ENCODE measurements at places on chromosomes 11 and 22. TPM values are rescaled to one million over a fixed set of nuclear protein-coding genes. Genes with fewer than 3 reads are reported as not detected.
A peak's percentile ranks its signal among the peaks of the same experiment; 100 is the strongest.

CCDC34 gene
- total RNA-seq, result 3.6 TPM

CREB3L1 gene
- total RNA-seq, result 33.3 TPM

RIMBP3C gene
- total RNA-seq, result 0.29 TPM

FUT4 gene
- 5.6 TPM for total RNA-seq

TMEM151A gene
- total RNA-seq, result 0.36 TPM

FGF4 gene
- not detected for total RNA-seq

DDI1 gene
- not detected for total RNA-seq

TPBGL gene
- total RNA-seq, result not detected

BARX2 gene
- not detected for total RNA-seq

PLAAT2 gene
- total RNA-seq, result not detected

C22orf42 gene
- not detected for total RNA-seq

IGSF9B gene
- total RNA-seq, result 0.36 TPM

OR6A2 gene
- total RNA-seq, result 0.59 TPM

MMP27 gene
- total RNA-seq, result not detected

OR52E6 gene
- total RNA-seq, result 1.4 TPM

CCDC188 gene
- 0.36 TPM for total RNA-seq

PARVG gene
- 1.1 TPM for total RNA-seq

DNA sequence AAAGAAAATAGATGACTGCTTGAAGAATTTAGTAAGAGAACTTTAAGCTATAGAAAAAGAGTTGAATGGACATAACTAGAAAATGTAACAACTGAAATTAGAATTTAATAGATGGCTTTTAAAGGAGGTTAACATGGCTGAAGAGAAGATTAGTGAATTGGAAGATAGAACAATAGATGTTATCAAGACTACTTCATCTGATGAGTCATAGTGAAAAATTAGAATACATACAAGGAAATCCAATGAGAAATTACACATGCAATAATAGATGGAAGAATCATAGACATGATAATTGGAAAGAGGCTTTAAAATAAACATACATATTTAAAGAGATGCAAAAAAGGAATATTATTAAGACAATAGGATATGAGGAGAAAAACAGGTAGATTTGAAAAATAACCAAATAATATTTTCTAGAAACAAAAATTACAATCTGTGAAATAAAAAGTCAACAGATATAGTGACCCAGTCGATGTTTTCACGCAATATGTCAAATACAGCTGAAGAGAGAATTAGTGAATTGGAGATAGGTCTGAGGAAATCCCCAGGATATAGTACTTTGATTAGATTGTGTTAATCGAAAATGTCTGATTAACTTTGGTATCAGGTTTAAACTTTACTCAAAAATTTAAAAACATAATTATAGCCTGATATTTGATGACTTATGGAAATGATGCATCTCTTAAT, 28.2 kb downstream of the CAT start:
- no peak for DNase-seq

- no peak for DNase-seq
Observed at GRCh38 chr11:126596474-126596873, 241.0 kb downstream of the ST3GAL4 start.

DNA sequence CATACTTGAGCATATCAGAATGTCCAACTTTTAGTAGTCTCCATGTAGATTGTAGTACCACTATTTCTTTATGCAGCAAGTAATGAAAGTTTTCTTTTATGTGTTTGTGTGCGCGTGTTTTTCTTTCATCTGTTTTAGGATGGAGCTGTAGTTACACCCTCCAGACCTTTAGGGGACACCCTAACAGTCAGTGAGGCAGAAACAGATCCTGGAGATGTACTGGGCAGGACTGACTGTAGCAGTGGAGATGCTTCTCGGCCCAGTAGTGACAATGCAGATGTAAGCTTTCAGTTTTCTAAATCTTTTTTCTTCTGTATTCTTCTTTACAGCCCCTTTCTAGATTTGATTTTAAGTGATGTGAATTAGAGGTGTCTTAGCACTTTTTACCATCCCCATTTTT, 79.9 kb upstream of the GRIK4 start:
- no peak for DNase-seq

GRCh38 chr11:129374993-129375750, 476 bp upstream of the BARX2 start:
- no peak for DNase-seq

DNA sequence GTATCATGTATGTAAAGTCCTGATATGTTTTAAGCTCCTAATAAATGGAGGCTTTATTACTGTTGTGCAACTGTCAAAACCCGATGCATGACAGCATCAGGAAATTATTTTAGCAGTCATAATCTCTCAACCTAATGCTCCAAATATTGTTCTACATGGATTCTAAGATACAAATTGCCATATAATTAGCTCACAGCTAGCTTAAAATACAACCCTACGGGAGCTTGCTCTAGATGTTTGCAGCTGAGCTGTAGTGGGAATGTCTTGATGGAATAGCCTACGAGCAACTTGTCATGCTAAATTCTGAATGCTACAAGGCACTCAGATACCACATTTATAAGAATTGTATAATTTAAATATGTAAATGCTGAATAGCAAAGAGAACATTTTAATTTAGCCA, 109.8 kb downstream of the STK33 start:
- DNase-seq, result no peak

DNA sequence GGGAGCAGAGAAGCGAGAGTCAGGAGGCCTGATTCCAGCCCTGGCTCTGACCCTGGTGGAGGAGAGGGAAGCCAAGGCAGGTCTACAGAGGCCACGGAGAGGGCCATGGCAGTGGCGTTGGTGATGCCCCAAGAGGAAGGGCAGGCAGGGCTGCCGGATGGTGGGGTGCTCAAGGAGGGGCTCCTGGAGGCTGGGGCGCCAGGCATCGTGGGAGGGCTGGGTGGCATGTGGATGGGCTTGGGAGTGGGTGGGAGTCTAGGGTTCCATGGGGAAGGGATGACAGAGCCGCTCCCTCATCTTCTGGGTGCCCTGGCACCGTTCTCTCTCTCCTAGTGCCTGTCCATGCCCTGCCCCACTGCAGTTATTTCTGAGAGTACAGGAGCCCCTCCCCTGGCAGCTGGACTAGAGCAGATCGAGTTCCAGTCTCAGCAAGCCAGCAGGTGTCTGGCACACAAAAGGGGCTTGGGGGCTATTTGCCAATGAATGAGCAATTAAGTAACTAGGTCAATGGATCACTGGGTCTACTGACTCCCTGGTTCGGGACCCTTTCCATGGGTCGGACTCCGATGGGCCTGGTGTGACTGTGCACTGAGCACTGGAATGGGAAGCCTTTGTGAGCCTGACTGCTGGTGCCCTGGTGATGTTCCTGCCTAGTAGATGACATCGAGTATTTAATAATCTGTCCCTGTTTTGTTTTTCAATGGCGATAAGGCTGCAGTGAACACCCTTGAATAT, 570.0 kb downstream of the TBC1D22A start:
- no peak for DNase-seq

DNA sequence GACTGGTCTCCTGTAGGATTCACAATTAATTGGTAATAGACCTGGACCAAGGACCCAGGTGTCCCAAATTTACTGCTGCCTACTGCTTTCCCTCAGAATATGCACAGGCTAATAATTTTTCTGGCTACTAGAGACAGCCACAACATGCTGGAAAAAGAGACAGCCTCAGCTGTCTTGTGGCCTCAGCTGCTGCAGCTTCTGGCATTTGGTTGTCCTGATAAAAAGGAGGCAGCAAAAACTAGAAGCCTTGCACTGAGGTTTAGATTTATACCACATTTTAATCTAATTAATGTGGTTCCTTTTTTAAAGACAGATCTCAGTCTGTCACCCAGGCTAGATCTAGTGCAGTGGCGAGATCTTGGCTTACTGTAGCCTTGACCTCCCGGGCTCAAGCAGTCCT, 89.8 kb downstream of the BTBD10 start:
- DNase-seq, result no peak

GRCh38 chr11:72727521-72727920, 24.7 kb downstream of the ARAP1 start:
- DNase-seq, result peak; percentile 81

DNA sequence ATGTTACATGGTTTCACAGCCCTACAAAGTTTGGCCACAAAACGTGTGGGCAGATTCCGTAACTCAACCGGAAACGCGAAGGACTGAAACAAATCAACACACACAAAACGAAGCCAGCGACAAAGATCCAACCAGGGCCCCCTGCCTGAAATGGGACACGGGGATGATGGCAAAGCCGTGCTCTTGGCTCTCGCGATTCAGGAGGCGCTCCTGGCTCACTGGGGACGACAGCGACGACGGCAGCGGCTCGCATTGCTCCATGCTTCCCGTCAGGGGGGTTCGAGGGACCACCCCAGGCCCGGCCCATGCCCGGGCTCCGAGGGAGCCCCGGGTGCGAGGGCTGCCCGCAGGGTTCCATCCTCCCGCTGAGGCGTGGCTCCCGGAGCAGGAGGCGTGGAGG, 4786.8 kb upstream of the OR11H1 start:
- peak; percentile 37 for DNase-seq

GRCh38 chr11:95849087-95849825, 59.0 kb downstream of the CEP57 start:
- DNase-seq, result peak; percentile 38

GRCh38 chr11:35663408-35663702, 780 bp downstream of the TRIM44 start:
- DNase-seq, result no peak

- DNase-seq, result no peak
Observed at GRCh38 chr11:44213148-44213547, 96.8 kb downstream of the ALX4 start.

DNA sequence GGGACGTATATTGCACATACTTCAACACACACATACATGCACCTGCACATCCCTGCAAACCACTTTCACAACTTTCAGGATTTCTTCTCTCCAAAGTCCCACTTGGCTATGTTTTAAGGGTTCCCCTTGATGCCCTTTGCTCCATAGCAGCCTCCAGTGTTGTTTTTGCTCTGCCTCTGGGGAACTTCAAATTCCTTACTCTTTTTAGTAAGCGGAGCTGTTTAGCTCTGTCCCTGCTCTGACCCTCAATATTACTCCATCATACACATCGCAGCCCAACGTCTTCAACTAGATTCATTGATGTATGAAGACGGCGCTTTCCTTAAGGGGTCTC, 18.3 kb downstream of the PRR5L start:
- DNase-seq, result no peak

DNA sequence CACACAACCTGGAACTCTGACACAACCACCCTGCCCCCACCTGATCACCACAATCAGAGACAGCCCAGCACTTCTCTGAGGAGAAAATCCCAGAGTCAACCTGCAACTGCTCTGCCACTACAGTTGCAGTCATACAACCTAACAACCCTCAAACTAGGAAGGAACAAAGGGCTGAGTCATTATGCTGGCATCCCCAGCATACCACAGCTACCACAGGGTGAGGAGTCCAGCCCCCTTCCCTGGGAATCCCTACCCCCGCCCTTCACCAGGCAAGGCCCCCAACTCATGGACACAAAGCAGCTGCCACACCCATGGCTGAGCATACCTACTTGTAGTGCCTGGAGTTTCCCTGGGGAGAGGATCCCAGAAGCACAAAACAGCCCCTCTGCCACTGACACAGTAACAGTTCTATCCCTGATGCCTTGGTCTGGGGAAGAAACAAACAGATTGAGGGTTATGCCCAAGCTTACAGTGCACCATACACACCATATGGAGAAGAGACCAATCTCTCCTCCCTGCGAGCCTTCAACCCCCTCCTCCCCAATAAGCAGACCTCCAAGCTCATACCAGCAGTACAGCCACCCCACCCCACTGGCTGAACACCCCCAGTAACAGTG, 68.5 kb upstream of the C11orf58 start:
- DNase-seq, result peak; percentile 36

DNA sequence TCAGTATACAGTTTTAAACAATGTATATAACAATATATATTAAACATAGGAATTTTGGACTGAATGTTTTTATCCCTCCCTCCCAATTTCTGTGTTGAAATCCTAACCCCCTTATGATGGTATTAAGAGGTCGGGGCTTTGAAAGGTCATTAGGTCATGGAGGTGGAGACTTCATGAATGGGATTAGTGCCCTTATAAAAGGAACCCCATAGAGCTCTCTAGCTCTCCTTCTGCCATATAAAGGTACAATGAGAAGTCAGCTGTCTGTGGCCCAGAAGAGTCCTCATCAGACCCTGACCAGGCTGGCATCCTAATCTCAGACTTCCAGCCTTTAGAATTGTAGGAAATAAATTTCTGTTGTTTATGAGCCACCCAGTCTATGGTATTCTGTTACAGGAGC, 6.5 kb downstream of the NNMT start:
- no peak for DNase-seq

- no peak for DNase-seq
Observed at GRCh38 chr11:111422494-111423249, 43.6 kb upstream of the POU2AF1 start.

- DNase-seq, result no peak
Observed at GRCh38 chr11:64765291-64765850, 5.6 kb upstream of the PYGM start.

- peak; percentile 80 for DNase-seq
Observed at GRCh38 chr11:46039990-46040389, 81.3 kb downstream of the PHF21A start.

DNA sequence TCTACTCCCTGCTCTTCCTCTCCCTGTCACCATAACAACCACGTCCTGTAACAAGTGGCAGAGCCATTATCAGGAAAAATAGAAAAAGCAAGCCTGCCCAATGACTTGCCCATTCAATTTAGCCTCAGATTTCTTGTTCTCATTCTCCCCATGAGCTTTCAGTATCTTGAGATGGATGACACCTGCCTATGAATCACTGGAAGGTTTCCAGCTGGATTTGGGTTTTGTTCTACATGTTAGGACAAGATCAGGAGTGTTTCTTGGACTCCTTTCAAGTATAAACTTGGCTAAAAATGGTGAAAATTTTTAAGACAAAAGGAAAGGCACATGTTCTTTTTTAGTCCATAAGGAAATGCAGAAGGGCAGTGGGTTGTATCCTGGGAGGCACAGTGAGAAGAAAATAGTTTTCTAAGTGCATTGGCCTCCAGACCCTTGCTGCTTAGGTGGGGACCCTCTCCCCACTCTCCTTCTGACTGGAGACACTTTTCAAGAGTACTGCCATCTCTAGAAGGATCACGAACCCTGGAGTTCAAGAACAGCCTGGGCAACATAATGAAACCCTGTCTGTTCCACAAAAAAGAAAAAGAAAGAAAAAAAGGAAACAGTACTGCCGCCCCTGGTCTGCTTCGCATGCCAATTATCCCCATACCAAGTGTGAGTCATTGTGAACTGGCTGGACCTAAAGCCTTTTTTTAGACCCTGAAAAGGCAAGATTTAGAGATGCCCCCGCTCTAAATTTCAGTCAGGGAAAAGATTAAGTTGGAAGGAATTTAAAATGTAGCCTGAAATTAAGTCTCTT, 51.0 kb downstream of the MTNR1B start:
- DNase-seq, result peak; percentile 60

DNA sequence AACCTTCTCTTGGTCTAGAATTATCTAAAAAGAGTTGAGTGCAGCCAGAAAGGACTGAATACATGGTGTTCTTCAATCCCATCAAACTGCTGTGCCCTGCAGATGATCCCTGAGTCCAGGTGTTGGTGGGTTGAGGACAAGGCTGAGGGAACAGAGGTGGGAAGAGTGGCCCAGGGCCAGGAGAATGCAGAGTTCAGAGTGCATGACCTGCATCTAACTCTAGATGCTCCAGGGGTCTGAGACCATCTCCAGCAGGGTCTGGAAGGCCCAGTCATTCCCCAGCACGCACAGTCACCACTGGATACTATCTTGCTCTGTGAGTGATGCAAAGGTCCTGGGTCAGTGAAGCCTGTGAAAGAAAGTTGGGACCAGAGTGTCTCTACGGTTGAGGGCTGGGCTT, 2.1 kb upstream of the VPREB1 start:
- no peak for DNase-seq

GRCh38 chr22:23119494-23120414, 22.0 kb downstream of the RSPH14 start:
- DNase-seq, result peak; percentile 80

All from osteoblast (primary cell).